ENCODE measurements at places on chromosomes 1 and 21. TPM values are rescaled to one million over a fixed set of nuclear protein-coding genes. Genes with fewer than 3 reads are reported as not detected.

The KLHDC9 gene
- 1.6 TPM for total RNA-seq

The NR1I3 gene
- not detected for total RNA-seq

GRCh38 chr1:210857705-210858104 lies 276.2 kb downstream of the KCNH1 start:
- H3K36me3 ChIP-seq, result no peaks in the 10 kb centered on the region
- no peak overlapping the region for H3K4me3 ChIP-seq
- DNase-seq, result no peak
- no peaks in the 10 kb centered on the region for H3K27me3 ChIP-seq
- H3K27ac ChIP-seq, result no peak overlapping the region

The TRIM45 gene
- 0.69 TPM for total RNA-seq

The MANEAL gene
- total RNA-seq, result 1.5 TPM

DNA sequence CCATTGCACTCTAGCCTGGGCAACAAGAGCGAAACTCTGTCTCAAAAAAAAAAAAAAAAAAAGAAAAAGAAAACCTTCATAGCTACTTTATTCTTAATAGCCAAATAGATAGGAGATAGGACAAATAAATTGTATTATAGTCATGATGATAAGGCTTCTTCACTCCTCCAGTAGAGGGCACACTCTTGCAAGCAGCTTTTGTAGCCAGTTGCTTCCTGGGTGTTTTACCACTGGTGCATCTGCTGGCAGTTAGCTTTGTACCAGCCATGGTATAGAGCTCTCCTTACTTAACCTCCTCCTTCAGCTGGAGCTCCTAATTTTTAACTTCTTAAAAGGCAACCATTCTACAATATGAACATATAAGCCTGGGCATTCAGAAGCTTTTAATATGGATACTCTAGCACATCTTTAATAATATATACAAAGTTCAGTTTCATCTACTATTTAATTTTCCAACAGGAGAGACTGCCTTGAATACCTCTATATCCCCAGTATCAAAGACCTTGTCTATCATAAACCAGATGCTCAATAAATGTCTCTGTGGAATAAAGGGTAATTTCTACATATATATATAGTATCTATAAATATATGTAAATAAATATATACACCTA lies 35.8 kb downstream of the EVI5 start:
- no peaks in the 10 kb centered on the region for H3K36me3 ChIP-seq
- H3K4me1 ChIP-seq, result no peaks in the 10 kb centered on the region
- H3K27me3 ChIP-seq, result peaks cover 4% of the 10 kb centered on the region
- H3K27ac ChIP-seq, result no peak overlapping the region

GRCh38 chr1:66231217-66231616 lies 302.7 kb upstream of the SGIP1 start:
- H3K36me3 ChIP-seq, result no peaks in the 10 kb centered on the region
- no peak overlapping the region for H3K27ac ChIP-seq
- H3K27me3 ChIP-seq, result peaks cover 15% of the 10 kb centered on the region
- no peak for DNase-seq

GRCh38 chr1:48744032-48744431 lies 32.7 kb downstream of the BEND5 start:
- H3K27ac ChIP-seq, result no peak overlapping the region
- H3K4me3 ChIP-seq, result no peak overlapping the region
- no peak for DNase-seq
- H3K36me3 ChIP-seq, result no peaks in the 10 kb centered on the region
- H3K27me3 ChIP-seq, result no peaks in the 10 kb centered on the region
- H3K4me1 ChIP-seq, result no peaks in the 10 kb centered on the region

DNA sequence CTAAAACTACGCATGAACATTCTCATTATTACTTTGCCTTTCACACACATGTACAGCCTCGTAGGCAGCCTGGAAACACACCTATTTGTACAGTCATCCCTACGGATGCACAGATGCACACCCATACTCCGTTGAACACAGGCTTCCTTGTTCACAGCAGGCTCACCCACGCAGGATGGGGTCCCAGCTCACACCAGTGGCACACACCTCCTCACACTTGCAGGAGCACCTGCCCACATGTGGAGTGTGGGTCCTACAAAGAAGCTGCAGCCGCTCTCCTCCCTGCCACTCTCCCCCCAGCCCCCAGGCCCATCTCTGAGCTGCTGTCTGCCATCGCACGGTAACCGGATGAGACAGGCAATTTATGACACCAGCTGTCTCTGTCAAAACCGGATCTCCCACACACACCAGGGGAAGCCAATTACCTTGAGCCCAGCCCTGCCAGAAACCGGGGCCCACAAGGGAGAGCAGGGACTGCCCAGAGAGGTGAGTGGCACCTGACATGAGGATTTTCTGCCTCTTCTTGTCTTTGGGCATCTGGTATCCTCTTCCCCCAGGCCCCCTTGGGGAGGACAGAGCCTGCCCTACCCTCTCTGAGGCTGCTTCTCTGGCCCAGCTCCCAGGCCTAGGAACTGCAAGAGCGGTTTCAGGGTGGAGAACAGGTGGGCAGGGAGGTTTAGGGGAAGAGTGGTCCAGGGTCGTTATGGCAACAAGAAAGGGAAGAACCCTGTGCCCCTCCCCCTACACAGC lies 175.4 kb downstream of the IGSF21 start:
- H3K4me3 ChIP-seq, result no peak overlapping the region
- no peak overlapping the region for H3K27ac ChIP-seq
- peaks cover 15% of the 10 kb centered on the region for H3K27me3 ChIP-seq
- no peak for DNase-seq
- H3K36me3 ChIP-seq, result no peaks in the 10 kb centered on the region

- no peak overlapping the region for H3K27ac ChIP-seq
- H3K27me3 ChIP-seq, result peaks cover 47% of the 10 kb centered on the region
- H3K4me1 ChIP-seq, result peaks cover 10% of the 10 kb centered on the region
- peak; percentile 70 for DNase-seq
- H3K36me3 ChIP-seq, result no peaks in the 10 kb centered on the region
These were observed 1.1 kb downstream of the BCAR3 start for GRCh38 chr1:93680420-93681100.

DNA sequence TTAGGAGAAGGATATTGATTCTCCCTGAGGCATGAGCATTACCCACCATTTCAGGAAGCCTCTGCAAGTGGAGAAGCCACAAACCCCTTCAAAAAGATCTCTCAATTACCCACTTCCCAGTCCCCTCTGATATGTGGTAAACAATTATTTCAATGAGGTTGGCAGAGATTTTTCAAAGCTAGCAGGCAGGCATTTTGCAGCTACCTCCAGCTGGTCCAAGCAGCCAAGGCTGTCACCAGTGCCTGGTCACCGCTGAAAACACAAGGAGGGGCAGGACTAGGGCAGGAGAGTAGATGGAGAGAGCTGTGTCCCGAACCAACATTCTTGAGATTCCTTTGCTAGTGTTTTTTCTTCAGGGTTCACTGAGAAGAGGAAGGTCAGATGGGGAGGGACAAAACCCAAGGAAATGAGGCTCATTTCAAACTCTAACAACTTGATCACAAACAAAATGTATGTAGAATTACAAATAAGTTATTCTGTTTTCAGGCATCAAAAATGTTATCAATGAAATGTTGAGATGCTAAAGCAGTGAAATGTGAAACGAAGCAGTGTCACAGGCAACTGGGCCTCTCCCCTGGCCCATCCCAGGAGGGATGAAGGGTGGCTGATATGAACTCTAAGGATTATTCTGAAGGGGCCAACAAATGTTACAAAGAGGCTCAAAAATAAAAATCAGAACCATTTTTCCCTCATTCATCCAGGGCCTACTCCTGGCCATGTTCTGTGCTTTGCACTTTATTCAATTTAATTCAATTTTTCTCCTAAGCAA lies 22.3 kb downstream of the APP start:
- H3K27ac ChIP-seq, result no peak overlapping the region
- H3K4me1 ChIP-seq, result peaks cover 18% of the 10 kb centered on the region
- DNase-seq, result no peak
- peaks cover 2% of the 10 kb centered on the region for H3K36me3 ChIP-seq

The BGLAP gene
- total RNA-seq, result 2.3 TPM

- DNase-seq, result no peak
- peaks cover 3% of the 10 kb centered on the region for H3K27me3 ChIP-seq
- no peak overlapping the region for H3K4me3 ChIP-seq
- no peaks in the 10 kb centered on the region for H3K36me3 ChIP-seq
- H3K27ac ChIP-seq, result no peak overlapping the region
These were observed 6.7 kb downstream of the NCMAP start for GRCh38 chr1:24562625-24563024.

DNA sequence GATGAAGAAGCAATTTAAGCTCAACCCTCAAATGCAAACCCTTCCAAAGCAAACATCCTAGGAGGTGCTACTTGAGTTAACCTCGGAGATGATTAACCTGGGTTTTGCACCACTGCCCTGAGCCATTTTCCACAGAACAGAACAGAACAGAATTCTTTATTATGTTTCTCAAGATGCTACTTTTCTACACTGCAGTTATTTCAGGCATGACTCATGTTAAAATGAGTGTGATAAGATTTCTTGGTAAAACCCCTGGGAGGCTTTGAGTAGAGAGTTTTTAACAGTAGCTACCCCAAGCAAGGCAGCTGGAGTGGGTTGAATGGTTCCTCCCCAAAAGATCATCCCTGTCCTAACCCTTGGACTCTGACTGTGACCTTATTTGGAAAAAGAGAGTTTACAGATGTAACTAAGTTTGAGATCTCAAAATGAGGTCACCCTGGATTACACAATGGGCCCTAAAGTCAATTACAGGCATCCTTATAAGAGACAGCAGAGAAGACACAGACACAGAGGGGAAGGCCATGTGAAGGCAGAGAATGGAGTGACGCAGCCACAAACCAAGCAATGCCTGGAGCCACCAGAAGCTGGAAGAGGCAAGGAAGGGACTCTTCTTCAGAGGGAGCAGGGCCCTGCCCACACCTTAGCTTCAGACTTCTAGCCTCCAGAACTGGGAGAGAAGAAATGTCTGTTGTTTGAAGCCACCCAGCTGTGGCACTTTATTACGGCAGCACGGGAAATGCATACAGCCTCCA lies 153.4 kb downstream of the ETS2 start:
- peak; percentile 30 for DNase-seq
- H3K27ac ChIP-seq, result peak overlapping the region; percentile 55
- H3K27me3 ChIP-seq, result peaks cover 7% of the 10 kb centered on the region
- no peak overlapping the region for H3K4me3 ChIP-seq
- no peaks in the 10 kb centered on the region for H3K36me3 ChIP-seq

GRCh38 chr1:207799989-207800648 lies 48.3 kb downstream of the CD46 start:
- no peaks in the 10 kb centered on the region for H3K27me3 ChIP-seq
- no peak for DNase-seq
- no peak overlapping the region for H3K27ac ChIP-seq
- H3K36me3 ChIP-seq, result peaks cover 11% of the 10 kb centered on the region
- H3K4me3 ChIP-seq, result no peak overlapping the region

The EMC1 gene
- 46.6 TPM for total RNA-seq

The AGT gene
- total RNA-seq, result not detected

GRCh38 chr1:53046930-53047329 lies 15.1 kb upstream of the PODN start:
- H3K4me1 ChIP-seq, result peaks cover 11% of the 10 kb centered on the region
- H3K27ac ChIP-seq, result no peak overlapping the region
- peaks cover 20% of the 10 kb centered on the region for H3K36me3 ChIP-seq
- no peaks in the 10 kb centered on the region for H3K27me3 ChIP-seq

- H3K4me3 ChIP-seq, result no peak overlapping the region
- H3K27me3 ChIP-seq, result no peaks in the 10 kb centered on the region
- H3K4me1 ChIP-seq, result no peaks in the 10 kb centered on the region
- DNase-seq, result no peak
These were observed 132.8 kb downstream of the CASZ1 start for GRCh38 chr1:10663678-10664035.

- no peaks in the 10 kb centered on the region for H3K36me3 ChIP-seq
- peaks cover 17% of the 10 kb centered on the region for H3K4me1 ChIP-seq
- H3K27me3 ChIP-seq, result no peaks in the 10 kb centered on the region
- DNase-seq, result peak; percentile 52
- no peak overlapping the region for H3K4me3 ChIP-seq
These were observed 12.8 kb downstream of the DYNLT5 start for GRCh38 chr1:66764994-66765578.

- peaks cover 4% of the 10 kb centered on the region for H3K36me3 ChIP-seq
- DNase-seq, result no peak
- peaks cover 13% of the 10 kb centered on the region for H3K4me1 ChIP-seq
These were observed 37.9 kb downstream of the PIK3R3 start for GRCh38 chr1:46094471-46095005.

- no peak overlapping the region for H3K4me3 ChIP-seq
- peaks cover 18% of the 10 kb centered on the region for H3K4me1 ChIP-seq
- DNase-seq, result peak; percentile 57
- no peaks in the 10 kb centered on the region for H3K27me3 ChIP-seq
These were observed 20.9 kb downstream of the POFUT2 start for GRCh38 chr21:45266518-45267389.

The INTS3 gene
- 47.7 TPM for total RNA-seq

GRCh38 chr1:200767321-200767720 lies 28.6 kb downstream of the CAMSAP2 start:
- no peaks in the 10 kb centered on the region for H3K27me3 ChIP-seq
- DNase-seq, result no peak
- H3K27ac ChIP-seq, result no peak overlapping the region

DNA sequence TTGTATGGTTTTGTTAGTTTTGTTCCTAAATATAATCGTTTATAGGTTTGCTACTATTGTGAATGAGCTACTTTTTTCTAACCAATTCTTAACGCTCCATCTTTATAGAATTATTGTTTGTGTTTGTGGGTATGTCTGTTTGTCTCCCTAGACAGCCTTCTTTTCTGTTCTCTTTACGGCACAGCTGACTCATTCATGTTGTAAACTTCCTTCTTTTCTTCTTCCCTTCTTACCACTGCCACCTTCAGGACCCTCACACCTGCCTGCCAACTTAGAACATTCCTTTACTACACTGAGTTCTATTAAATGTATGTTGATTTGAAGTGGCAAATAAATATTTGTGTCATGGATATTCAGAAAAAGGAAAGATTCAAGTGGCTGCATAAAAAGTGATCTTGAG lies 29.1 kb downstream of the AK5 start:
- no peaks in the 10 kb centered on the region for H3K36me3 ChIP-seq
- no peak overlapping the region for H3K4me3 ChIP-seq
- H3K27me3 ChIP-seq, result no peaks in the 10 kb centered on the region
- peaks cover 30% of the 10 kb centered on the region for H3K4me1 ChIP-seq
- H3K27ac ChIP-seq, result no peak overlapping the region
- DNase-seq, result no peak

DNA sequence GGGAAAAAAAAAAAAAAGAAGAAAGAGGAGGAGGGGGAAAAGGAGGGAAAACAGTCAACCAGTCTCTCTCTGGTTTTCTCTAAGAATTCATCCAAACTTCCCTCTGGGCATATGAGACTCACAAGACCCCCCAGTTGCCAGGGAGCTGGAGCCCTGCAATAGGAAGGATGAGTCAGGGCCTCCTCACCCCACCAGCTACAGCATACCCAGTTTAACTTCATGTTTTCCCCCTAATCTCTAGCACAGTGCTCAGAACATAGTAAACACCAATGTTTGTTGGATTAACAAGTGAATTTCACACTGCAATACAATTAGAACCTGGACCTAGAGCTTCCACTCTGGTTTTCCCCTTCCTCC lies 7.8 kb downstream of the F11R start:
- H3K27ac ChIP-seq, result peak overlapping the region; percentile 95
- H3K36me3 ChIP-seq, result no peaks in the 10 kb centered on the region
- peaks cover 46% of the 10 kb centered on the region for H3K4me1 ChIP-seq
- H3K27me3 ChIP-seq, result no peaks in the 10 kb centered on the region

The RBM11 gene
- 3.1 TPM for total RNA-seq

GRCh38 chr1:205775717-205776056 lies 405 bp upstream of the RAB29 start:
- H3K27me3 ChIP-seq, result no peaks in the 10 kb centered on the region
- peaks cover 4% of the 10 kb centered on the region for H3K36me3 ChIP-seq
- H3K27ac ChIP-seq, result peak overlapping the region; percentile 94
- peak overlapping the region; percentile 84 for H3K4me3 ChIP-seq
- DNase-seq, result no peak

- H3K27ac ChIP-seq, result no peak overlapping the region
- peaks cover 10% of the 10 kb centered on the region for H3K4me1 ChIP-seq
- no peak overlapping the region for H3K4me3 ChIP-seq
These were observed 5.1 kb upstream of the GJA4 start for GRCh38 chr1:34787461-34788420.

Measured in activated CD4-positive, alpha-beta memory T cell treated with anti-CD3 and anti-CD28 coated beads for 36 hours (primary cell).